Stimulated activated CD4-positive, alpha-beta T cell treated with anti-CD3 and anti-CD28 coated beads, TNF-alpha, amount 100 ng/mL, for 24 hours (primary cell): ENCODE measurements at places on chromosomes 5 and 9.

GRCh38 chr5:89071941-89072331 lies 189.0 kb upstream of the MEF2C start:
- DNase-seq, result no peak

GRCh38 chr9:10228082-10228481 lies 384.7 kb downstream of the PTPRD start:
- no peak for DNase-seq

- no peak for DNase-seq
Measured at GRCh38 chr9:19517202-19517942, 108.6 kb downstream of the ACER2 start.

- DNase-seq, result no peak
Measured at GRCh38 chr5:138736293-138736692, 16.9 kb upstream of the CTNNA1 start.

- no peak for DNase-seq
Measured at GRCh38 chr5:131795228-131795627, 1.6 kb downstream of the FNIP1 start.

- DNase-seq, result no peak
Measured at GRCh38 chr9:35940458-35941407, 17.2 kb downstream of the OR2S2 start.

DNA sequence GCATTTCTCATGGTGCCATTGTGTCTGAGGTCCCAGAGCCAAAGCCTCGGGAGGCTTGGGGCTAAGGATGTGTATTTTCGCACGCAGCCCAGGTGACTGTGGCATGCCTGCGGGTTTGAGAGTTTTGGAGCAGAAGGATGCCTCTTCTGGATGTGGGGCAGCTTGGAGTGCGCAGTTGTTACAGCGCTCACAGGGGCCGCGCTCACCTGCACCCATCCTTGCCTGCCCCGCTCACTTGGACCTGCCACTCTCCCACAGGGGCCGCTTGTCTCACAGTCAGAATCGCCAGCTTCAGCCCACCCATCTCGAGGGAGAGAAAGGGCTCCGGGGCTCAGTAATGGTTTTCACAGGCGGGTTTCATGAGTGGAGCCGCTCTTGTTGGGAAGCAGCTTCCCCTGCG lies 132.9 kb downstream of the MVB12B start:
- no peak for DNase-seq

GRCh38 chr5:146209714-146210113 lies 6.3 kb downstream of the RBM27 start:
- DNase-seq, result no peak

GRCh38 chr5:97119007-97119390 lies 23.4 kb downstream of the LIX1 start:
- no peak for DNase-seq

DNA sequence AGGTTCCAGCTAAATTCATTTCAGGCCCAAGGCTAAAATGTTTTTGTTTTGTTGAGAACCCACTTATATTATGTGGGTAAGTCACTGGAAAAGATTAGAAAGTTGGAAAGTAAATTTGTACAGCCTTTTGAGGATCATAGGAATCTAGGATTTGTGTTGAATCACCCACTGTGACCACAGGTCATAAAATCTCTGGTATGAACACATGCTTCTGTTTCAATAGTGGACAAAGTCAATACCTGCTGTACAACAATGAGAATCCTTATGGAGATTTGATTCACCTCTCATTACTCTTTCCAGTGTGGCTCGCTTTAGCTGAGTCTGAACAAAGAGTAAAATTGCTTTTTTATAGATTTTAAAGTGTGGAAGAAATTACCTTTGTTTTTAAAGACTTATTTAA lies 369.5 kb downstream of the TMEM167A start:
- no peak for DNase-seq

GRCh38 chr5:1661311-1661710 lies 137.6 kb upstream of the LPCAT1 start:
- DNase-seq, result no peak

DNA sequence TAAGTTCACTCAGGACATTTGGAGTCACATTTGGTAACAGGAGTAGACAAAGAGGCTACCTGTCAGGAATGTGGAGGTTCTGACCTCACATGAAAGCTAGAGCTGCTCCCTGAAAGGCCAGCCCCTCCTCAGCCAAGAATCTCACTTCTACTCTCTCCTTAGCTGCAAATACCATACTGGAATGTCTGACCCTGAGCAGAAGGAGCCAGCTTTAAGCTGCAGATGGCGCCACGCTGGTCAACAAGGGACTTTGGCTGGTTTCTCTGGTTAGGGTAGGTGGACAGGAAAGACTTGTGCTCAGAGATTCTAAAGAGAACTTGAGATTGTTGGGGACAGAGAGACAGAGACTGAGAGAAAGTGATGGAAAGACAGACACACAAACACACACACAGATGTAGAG lies 21.9 kb downstream of the ASTN2 start:
- DNase-seq, result no peak

GRCh38 chr5:15774632-15775031 lies 274.7 kb downstream of the FBXL7 start:
- DNase-seq, result no peak

- no peak for DNase-seq
Measured at GRCh38 chr9:29319736-29320513, 1746.6 kb upstream of the C9orf72 start.

DNA sequence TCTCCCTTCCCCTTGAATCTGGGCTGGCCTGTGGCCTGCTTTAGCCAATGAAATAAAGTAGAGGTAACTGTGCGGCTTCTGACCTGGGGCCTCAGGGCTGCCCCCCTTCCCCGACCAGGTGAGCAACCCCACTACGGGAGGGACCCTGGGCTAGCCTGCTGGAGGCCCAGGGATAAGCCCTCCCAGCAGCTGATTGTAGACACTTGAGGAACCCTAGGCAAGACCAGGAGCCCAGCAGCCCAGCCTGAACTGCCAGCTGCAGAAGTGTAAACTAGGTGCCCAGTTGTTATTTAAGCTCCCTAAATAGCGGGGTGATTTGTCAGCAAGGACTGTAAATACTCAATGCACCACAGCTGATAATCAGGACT lies 41.3 kb downstream of the RAPGEF1 start:
- DNase-seq, result no peak

DNA sequence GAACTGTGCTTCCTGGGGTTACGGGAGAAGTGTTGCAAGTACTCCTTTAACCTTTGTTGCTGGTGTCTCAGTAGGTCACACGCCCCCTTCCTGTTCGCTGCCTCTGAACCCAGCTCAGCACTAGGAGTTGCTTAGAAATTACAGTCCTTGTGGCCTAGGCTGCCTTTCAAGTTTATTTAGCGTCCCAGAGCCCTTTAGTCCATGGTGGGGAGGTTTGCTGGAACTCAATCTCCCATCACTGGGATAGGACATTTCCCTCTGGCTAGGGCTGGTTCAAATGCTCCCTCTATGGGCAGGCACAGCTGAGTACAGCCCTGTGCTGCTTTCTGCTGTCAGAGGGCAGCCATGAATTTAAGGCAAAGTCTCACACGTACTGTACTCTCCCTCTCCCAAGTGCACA lies 4.7 kb downstream of the IFNA8 start:
- DNase-seq, result no peak

GRCh38 chr9:34591248-34591916 lies 1.9 kb upstream of the CNTFR start:
- DNase-seq, result peak; percentile 63

DNA sequence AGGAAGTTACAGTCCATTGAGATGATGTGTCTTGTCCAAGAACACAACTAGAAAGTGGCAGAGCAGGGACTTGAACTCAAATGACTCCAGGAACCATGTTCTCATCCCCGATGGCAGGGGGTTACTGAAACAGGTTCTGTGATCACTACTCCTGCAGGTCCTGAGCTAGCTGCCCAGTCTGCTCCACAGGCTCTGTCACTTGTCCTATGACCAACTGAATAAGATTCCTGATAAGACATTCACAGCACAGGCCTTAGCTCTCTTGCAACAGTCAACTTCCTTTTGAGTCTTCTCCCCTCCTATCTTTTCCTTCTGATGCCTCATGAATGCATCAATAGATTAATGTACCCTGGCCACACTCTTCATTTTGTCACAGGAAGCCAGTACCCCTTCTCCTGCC lies 109.2 kb downstream of the SH3TC2 start:
- no peak for DNase-seq

- DNase-seq, result no peak
Measured at GRCh38 chr5:35963381-35963843, 25.0 kb upstream of the CAPSL start.

- DNase-seq, result no peak
Measured at GRCh38 chr5:39073767-39074016, 507 bp downstream of the RICTOR start.

DNA sequence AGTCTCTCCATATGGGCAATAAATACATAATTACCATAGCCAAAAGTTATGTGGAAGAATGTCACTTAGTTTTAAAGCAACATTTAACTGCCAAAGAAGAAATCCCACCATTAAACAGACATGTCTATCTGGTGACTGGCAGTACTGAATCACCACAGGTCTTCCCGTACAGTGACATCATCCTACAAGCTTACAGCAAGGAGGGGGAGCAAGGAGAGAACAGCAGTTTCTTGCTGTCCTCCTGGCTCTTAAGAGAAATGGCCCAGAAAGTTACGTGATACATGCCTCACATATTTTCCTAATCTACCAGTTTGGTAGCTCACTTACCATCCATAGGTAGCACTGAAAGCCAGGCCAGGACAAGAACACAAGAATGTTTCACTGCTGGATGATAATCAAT lies 671.0 kb downstream of the DMRTA1 start:
- no peak for DNase-seq

- no peak for DNase-seq
Measured at GRCh38 chr5:175344331-175345195, 99.4 kb downstream of the DRD1 start.

- no peak for DNase-seq
Measured at GRCh38 chr9:112034216-112034611, 137.6 kb downstream of the UGCG start.

- DNase-seq, result no peak
Measured at GRCh38 chr9:88739373-88739772, 204.4 kb downstream of the NXNL2 start.

- no peak for DNase-seq
Measured at GRCh38 chr9:126802318-126803059, 2.4 kb upstream of the ZBTB43 start.

DNA sequence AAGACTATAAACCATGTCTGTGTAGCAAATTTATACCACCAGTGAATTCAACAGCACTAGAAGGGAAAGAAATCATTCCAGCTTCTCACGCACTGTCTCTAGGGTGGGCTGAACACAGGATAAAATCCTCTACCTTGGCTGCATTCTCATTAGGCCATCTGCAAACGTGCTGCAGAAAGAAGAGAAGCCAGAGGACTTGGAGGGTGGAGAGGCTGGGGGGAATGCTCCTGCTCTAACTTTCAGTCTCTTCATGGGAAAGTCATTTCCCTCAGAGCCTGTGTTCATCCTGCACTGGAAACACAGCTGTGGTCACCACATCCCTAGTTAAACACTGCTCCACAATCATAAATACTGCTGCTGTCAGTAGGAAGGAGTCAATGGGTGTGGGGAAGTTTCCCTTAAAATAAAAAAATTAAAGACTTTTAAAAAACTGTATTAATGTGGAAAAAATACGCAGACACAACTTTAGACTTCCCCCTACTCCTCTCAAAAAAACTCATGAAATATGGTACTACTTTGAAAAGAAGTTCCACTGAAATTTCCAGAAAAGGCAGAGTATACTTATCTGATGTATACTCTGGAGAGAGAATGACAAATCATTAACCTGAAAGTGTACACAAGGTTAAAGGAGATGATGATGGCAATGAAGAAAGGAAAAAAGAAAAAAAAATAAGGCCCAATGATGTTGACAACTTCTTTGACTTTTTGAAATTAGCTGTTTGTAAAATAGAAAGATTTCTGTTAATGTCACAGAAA lies 46.8 kb downstream of the LHFPL2 start:
- no peak for DNase-seq

DNA sequence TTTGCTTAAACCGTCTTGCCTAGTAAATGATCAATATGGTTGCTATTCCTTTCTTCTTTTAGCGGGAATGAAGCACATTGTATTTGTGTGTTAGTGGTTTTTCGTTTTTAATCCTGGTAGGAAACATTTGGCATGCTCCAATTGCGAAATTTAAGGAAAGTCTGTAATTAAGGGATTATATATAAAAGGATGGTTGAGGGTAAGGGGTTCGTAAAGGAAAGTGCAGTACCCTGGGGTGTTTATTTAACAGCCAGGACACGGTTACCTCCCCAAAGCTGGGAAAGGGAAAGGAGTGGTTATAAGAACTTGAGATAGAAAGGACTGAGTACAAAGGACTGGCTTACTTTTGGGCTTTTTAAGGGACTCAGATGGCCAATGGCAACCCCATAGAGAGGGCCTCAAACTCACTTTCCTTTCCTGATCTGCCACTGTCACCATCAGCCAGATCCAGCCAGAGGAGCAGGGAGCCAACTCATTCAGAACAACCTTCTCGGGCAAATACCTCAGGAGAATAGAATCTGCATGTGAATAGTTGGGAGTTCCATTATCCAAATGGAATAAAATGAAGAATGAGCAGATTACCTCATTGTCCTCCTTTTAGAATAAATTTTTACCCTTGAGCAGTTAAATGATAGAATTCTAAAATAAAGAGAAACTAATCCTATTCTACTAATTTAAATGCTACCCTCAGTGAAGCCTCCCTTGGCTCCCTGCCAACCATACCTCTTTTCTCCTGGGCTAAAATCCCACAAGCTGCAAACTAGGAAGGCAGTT lies 117.7 kb downstream of the SNCAIP start:
- no peak for DNase-seq
